Myometrial cell (primary cell): ENCODE measurements at places on chromosomes 3 and 15. TPM values are rescaled to one million over a fixed set of nuclear protein-coding genes. Genes with fewer than 3 reads are reported as not detected.

The ASB14 gene
- total RNA-seq, result not detected in 2 replicates

The CXCR6 gene
- not detected in 2 replicates for total RNA-seq

The CFAP20DC gene
- total RNA-seq, result 4.6 and 6.9 TPM in 2 replicates

The P2RY14 gene
- not detected in 2 replicates for total RNA-seq

The TRH gene
- 0.18 and 0.86 TPM in 2 replicates for total RNA-seq

The CIB1 gene
- 47.1 and 57.7 TPM in 2 replicates for total RNA-seq

The LMOD3 gene
- not detected in 2 replicates for total RNA-seq

The P3H2 gene
- 19.3 and 21.3 TPM in 2 replicates for total RNA-seq

The CHRFAM7A gene
- not detected in 2 replicates for total RNA-seq

The HCN4 gene
- not detected in 2 replicates for total RNA-seq

The ERC2 gene
- not detected in 2 replicates for total RNA-seq

The FOXB1 gene
- total RNA-seq, result not detected in 2 replicates

The RTP3 gene
- not detected in 2 replicates for total RNA-seq

The NXPE3 gene
- 20.8 and 27.5 TPM in 2 replicates for total RNA-seq

The LRRC31 gene
- not detected in 2 replicates for total RNA-seq

The GOLGA6B gene
- not detected in 2 replicates for total RNA-seq
